ENCODE measurements at places on chromosomes 11 and 22.

GRCh38 chr22:48167238-48167637 lies 1404.8 kb downstream of the TBC1D22A start:
- DNase-seq, result no peak

DNA sequence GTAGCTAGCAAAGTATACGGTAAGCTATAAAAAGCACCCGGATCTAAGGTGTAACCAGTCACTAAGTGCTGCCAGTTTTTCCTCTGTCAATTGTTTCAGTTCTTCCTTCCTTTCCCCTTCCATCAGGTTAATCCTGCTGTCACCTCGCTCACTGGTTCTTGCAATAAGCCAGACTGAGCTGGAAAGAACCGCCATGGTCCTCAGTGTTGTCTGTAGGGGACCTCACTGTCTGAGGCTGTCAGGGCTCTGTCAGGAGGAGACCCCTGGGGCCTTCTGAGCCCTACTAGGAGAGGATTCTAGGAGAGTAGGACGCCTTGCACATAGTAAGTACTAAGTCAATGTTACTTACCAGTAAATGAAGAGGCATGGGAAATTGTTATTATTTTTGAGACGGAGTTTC lies 1.4 kb upstream of the TBC1D22A start:
- no peak for DNase-seq

DNA sequence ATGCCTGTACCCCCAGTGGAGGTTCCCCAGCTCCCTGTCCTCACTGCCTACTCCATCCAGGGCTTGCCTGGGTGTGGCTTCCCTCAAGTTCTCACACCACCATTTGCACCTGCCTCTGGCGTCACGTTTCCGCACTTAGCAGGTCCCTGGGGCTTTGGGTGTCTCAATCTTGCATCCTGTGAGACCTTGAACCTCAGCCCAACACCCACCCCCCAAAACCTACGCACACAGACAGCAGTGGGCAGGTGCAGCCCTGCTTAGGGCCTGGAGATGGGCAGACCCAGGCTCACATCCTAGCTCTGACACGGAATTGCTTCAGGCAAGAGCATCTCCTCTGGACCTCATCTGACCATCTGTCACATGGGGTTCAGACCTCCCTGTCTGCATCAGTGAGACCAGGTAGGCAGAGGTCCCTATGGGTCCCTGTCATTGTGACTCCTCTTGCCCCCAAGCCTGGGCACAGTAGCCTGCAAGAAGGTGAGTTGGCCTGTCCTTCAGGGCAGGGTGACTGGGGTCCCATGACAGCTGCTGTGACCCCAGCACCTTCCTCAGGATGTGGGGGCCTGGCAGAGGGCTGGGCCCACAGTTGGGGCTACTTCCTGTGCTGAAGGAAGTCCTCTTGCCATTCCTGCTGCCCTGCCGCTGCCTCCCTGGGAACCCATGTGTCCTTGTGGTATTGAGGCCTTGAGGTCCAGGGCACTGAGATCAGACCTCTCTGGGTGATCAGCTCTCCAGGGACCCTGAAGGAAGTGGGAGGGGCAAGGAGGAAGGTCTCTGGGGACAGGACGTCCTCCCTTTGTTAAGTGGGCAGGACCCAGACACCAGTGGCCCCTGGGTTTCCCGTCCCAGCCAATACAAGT lies 2.0 kb downstream of the SIPA1 start:
- no peak for DNase-seq

DNA sequence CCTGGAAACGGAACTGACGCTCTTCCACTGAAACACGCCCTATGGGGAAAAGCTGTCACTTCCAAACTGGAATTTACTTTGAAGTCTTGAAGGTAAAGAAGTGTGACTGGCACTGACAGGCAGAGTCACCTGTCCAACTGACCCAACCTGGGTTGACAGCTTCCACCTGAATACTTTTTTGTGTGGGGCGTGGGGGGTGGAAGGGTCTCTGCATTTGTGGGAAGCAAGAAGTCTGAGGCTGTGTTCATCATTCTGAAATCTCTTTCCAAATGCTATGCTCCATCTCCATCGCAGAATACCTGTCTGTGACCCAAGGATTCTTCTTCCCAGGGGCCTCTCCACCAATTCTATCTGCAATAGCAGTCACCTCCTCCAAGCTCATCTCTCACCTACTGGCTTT lies 7.8 kb downstream of the IFT27 start:
- DNase-seq, result no peak

DNA sequence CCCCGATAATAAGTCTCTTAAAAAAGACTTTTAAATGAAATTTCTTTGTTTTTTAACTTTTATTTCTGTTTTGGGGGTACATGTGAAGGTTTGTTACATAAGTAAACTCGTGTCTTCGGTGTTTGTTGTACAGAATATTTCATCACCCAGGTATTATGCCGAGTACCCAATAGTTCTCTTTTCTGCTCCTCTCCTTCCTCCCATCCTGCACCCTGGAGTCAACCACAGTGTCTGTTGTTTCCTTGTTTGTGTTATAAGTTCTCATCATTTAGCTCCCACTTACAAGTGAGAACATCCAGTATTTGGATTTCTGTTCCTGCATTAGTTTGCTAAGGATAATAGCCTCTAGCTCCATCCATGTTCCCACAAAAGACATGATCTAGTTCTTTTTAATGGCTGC lies 1.6 kb upstream of the GSTP1 start:
- no peak for DNase-seq

GRCh38 chr22:26579331-26579886 lies 10.5 kb downstream of the TPST2 start:
- DNase-seq, result no peak

DNA sequence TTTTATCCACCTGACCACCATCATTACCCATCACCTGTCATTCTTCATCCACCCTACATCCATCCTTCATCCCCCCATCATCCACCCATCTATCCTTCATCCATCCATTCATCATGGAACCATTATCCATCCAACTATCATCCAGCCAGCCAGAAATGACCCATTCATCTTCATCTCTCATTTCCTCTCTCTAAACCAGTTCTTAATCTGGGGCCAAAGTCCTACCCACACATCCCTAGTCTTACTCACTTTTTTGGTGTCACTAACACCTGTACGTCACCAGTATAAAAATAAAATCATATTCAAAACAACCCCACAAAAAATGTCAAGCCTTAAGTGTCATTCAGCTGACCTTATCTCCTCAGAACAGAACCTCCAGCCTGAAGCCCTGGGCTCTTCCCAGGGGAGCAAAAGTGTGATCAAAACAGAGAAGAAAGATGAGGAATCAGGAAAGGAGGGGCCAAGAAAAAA lies 12.3 kb downstream of the SPI1 start:
- DNase-seq, result no peak

GRCh38 chr11:25612806-25613205 lies 719.1 kb upstream of the ANO3 start:
- DNase-seq, result no peak

DNA sequence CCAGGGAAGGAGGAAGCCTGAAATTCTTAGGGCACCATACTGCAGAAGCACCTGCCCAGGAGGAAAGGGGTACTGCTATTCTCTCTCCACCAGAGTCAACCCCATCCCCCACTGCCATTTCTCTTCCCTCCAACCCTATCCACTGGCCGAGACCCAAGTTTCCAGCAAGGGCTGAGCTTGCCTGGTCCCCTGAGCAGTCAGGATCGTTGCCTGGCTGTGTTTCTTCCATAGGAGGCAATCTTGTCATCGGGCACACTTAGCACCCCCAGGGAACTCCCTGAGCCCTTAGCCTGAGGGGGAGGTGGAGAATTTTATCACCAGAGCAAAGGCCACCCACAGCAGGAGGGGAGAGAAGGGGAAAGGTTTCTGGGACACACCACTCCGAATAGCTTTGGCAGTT lies 115.8 kb upstream of the NECTIN1 start:
- DNase-seq, result no peak

GRCh38 chr11:121309688-121310087 lies 17.1 kb downstream of the SC5D start:
- no peak for DNase-seq

DNA sequence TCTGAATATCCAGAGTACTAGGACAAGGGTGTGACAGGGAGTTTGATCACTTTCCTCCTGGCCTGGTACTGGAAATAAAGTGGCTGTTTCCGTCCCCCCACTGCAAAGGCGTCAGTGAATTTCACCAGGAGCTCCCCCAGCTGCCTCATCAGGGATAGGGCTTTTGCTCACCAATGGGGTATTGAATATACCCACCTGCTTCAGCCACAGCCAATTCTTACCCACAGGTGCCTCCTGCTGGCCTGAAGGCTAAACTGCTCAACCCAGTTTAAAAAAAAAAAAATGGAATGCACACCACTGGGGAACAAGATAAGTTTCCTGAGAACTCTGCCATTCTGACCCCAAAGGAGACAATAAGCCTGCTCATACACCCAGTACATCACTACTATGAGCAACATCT lies 65.3 kb upstream of the MS4A8 start:
- DNase-seq, result no peak

GRCh38 chr11:63042596-63042995 lies 27.0 kb upstream of the SLC22A8 start:
- no peak for DNase-seq

DNA sequence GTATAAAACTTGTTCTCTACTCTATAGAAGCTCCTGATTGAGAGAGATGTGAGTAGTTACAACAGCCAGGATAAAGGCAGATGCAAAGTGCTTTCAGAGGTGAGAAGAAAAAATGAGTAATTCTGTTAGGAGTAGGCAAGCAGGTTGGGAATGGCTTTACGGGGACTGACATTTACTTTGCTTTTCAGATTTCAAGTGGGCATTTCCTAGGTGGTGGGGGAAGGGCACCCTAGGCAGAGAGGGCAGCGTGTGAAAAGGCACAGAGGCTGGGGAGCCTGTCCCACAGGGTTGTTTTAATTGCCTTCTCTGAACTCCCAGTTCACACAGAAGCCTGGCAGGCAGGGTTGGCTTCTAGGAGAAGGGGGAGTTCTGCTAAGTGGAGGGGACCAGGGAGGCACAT lies 106.5 kb downstream of the NAV2 start:
- no peak for DNase-seq

- DNase-seq, result peak; percentile 95
Measured at GRCh38 chr11:18383388-18384156, 10.8 kb upstream of the LDHA start.

- no peak for DNase-seq
Measured at GRCh38 chr11:96055706-96056387, 131.9 kb upstream of the MTMR2 start.

- DNase-seq, result no peak
Measured at GRCh38 chr11:129593098-129593497, 217.4 kb downstream of the BARX2 start.

DNA sequence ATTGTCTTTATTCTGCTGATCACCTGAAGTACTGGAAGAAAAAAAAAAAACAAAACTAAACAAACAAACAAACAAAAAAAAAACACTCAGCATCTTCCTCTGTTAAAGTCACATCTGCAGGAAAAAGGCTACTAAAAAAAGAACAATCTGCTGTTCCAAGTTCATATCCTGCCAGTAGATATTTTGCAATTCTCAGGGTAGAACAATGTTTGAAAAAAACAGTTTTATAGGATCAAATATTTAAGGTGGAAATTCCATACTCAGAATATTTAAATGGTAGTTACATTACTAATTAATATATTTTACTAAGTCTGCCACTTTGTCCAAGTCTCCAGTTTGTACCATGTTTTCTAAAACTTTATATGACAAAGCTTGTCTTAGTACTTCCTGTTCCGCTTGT lies 175.2 kb downstream of the SBF2 start:
- DNase-seq, result no peak

DNA sequence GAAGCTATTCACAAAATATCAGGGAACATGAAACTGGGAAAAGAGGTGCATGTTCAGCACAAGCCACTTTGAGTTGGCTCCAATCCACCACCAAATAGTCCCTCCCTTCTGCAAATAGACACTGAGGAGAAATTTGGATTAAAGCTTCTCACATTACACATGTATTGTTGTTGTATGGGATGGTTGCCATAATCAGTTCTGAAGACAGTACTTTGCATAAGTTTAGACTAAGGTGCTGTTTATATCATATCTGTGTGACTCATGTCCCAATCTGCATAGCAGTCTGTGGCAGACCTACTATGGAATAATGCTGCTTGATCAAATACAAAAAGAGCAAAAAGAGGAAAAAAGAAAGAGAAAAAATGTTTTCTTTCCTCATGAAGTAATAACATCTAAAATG lies 376.7 kb upstream of the DDI1 start:
- no peak for DNase-seq

DNA sequence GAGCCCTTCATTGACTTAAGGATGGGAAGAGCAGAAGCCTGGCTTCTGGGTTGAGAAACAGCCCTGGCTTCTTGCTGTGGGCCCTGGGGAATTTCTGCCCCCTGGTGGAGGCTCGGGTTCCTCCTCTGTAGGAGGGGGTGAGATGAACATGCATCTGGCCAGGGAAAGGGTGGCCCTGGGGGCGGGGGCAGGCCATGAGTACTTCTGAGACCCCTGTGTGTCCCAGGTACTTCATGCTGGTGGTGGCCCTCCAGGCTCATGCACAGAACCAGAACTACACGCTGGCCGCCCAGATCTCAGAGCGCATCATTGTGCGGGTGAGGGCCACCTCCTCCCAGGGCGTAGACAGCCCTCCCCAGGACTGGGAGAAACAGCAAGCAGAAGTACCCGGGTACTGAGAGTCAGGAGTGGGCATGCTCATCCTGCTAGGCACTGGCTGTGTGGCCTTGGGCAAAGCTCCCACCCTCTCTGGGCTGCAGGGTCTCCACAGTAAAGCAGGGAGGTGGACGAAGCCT lies 15.8 kb downstream of the TMEM258 start:
- no peak for DNase-seq

DNA sequence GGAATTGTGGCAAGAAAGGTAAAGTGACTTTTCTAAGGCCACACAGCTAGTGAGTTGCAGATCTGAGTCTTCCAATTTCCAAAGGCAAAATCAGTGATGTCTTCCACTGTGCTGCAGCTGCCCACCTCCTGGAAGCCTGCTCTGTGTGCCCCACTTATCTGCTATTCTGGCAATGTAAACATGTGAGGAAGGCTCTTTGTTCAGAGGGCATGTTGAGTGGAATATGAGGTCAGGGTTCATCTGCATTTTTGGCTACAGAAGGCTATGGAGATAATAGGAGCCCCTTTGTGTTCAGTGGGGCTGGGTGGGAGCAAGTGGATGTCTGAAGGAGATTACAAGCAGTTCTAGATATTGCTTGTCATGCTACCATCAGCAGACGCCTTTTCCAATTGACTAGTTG lies 396.2 kb downstream of the BUD13 start:
- no peak for DNase-seq

Data from tibial artery (tissue), 4 donors.